ENCODE measurements at places on chromosomes 5 and 9.

DNA sequence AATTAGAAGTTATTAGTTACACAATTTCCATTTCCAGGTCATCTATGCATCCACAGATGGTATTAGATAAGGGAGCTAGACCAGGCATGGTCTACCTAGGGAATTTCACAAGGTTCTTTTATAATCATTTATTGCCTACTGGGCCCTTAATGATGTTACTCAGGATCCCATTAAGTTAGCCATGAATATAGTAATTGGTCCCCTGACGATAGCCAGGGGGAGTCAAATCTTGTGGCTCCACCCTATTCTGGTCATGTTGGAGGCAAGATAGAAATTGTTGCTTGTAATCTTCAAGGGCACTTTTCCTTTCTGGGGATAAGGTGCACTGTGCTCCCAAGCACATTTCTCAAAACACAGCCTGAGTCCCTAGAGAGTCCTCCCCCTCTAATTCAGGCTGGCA, 14.1 kb upstream of the ELL2 start:
- no peak for DNase-seq
- no peak overlapping the region for H3K27ac ChIP-seq
- H3K27me3 ChIP-seq = peaks cover 16% of the 10 kb centered on the region
- H3K36me3 ChIP-seq = no peaks in the 10 kb centered on the region
- no peak overlapping the region for H3K4me3 ChIP-seq

GRCh38 chr9:79911724-79912123, 340.0 kb downstream of the TLE4 start:
- H3K4me3 ChIP-seq = no peak overlapping the region
- no peaks in the 10 kb centered on the region for H3K36me3 ChIP-seq
- no peak overlapping the region for H3K27ac ChIP-seq

GRCh38 chr5:151491062-151491461, 43.7 kb downstream of the SLC36A1 start:
- H3K4me1 ChIP-seq = no peaks in the 10 kb centered on the region
- H3K4me3 ChIP-seq = no peak overlapping the region
- no peak overlapping the region for H3K27ac ChIP-seq
- no peaks in the 10 kb centered on the region for H3K27me3 ChIP-seq

GRCh38 chr9:112731971-112732370, 14.1 kb upstream of the INIP start:
- no peaks in the 10 kb centered on the region for H3K36me3 ChIP-seq
- H3K27ac ChIP-seq = no peak overlapping the region
- H3K4me1 ChIP-seq = peaks cover 6% of the 10 kb centered on the region
- no peak for DNase-seq
- no peaks in the 10 kb centered on the region for H3K27me3 ChIP-seq
- no peak overlapping the region for H3K4me3 ChIP-seq

- peaks cover 9% of the 10 kb centered on the region for H3K27me3 ChIP-seq
- no peaks in the 10 kb centered on the region for H3K4me1 ChIP-seq
- no peaks in the 10 kb centered on the region for H3K36me3 ChIP-seq
- H3K27ac ChIP-seq = no peak overlapping the region
- H3K4me3 ChIP-seq = no peak overlapping the region
- no peak for DNase-seq
These were observed 250.0 kb upstream of the SLC30A5 start for GRCh38 chr5:68843624-68844364.

- no peak overlapping the region for H3K27ac ChIP-seq
- no peak overlapping the region for H3K4me3 ChIP-seq
- peaks cover 13% of the 10 kb centered on the region for H3K4me1 ChIP-seq
- H3K27me3 ChIP-seq = no peaks in the 10 kb centered on the region
- H3K36me3 ChIP-seq = peaks cover under 1% of the 10 kb centered on the region
- no peak for DNase-seq
These were observed 59.5 kb downstream of the MVB12B start for GRCh38 chr9:126386088-126386487.

GRCh38 chr5:158205992-158206391, 347.0 kb upstream of the CLINT1 start:
- H3K4me3 ChIP-seq = no peak overlapping the region
- DNase-seq = no peak
- H3K36me3 ChIP-seq = peaks cover 8% of the 10 kb centered on the region
- no peak overlapping the region for H3K27ac ChIP-seq
- H3K27me3 ChIP-seq = no peaks in the 10 kb centered on the region

- H3K4me1 ChIP-seq = peaks cover 17% of the 10 kb centered on the region
- no peak overlapping the region for H3K27ac ChIP-seq
- no peak overlapping the region for H3K4me3 ChIP-seq
- DNase-seq = no peak
- H3K27me3 ChIP-seq = peaks cover 17% of the 10 kb centered on the region
These were observed 156.3 kb downstream of the HMHB1 start for GRCh38 chr5:143968071-143968878.

GRCh38 chr9:76027416-76027815, 136.9 kb downstream of the PCSK5 start:
- no peak for DNase-seq
- no peaks in the 10 kb centered on the region for H3K36me3 ChIP-seq
- no peak overlapping the region for H3K4me3 ChIP-seq
- H3K27me3 ChIP-seq = no peaks in the 10 kb centered on the region
- H3K27ac ChIP-seq = no peak overlapping the region

- H3K27me3 ChIP-seq = no peaks in the 10 kb centered on the region
- H3K36me3 ChIP-seq = no peaks in the 10 kb centered on the region
- H3K27ac ChIP-seq = no peak overlapping the region
- H3K4me1 ChIP-seq = no peaks in the 10 kb centered on the region
- no peak for DNase-seq
- H3K4me3 ChIP-seq = no peak overlapping the region
These were observed 285.3 kb upstream of the GRAMD2B start for GRCh38 chr5:126137891-126138280.

DNA sequence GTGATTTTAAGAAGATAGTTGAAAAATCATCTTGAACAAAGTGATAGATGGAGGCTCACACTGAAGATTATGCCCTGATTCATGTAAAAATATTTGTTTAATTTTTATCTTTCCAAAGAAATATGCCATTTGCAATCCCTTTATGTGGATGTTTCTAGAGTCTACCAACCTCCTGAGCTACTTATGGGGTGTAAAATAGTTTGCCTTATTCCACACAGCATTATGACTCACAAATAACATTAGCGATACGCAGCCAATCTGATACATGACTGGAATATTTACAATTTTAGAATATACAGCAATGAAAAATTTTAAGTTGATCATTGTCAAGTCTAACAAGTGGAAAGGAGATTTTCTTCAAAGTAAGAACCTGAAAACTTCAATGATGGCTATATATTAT, 327.5 kb downstream of the EDIL3 start:
- H3K4me3 ChIP-seq = no peak overlapping the region
- H3K27ac ChIP-seq = no peak overlapping the region
- H3K27me3 ChIP-seq = no peaks in the 10 kb centered on the region
- no peaks in the 10 kb centered on the region for H3K4me1 ChIP-seq
- no peaks in the 10 kb centered on the region for H3K36me3 ChIP-seq

DNA sequence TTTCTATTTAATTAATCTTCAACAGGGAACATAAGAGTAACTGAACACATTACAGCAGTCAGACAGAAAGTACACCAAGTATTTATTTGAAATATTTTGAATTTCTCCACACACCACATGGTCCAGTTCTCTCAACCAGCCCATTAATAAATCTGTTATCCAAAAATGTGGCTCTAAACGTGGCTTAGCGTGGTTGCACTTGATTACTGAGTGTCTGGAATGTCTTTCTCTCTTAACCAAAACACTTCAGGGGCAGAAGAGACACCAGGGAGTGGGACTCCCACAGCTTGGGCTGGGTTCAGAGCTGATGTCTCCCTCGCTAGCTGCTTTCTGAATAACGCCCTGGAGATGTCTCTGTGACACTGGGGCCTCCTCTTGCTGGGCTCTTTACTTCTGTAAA, 52.6 kb upstream of the FANCC start:
- peaks cover 7% of the 10 kb centered on the region for H3K36me3 ChIP-seq
- H3K4me1 ChIP-seq = no peaks in the 10 kb centered on the region
- no peak for DNase-seq
- peaks cover 36% of the 10 kb centered on the region for H3K27me3 ChIP-seq
- no peak overlapping the region for H3K27ac ChIP-seq

DNA sequence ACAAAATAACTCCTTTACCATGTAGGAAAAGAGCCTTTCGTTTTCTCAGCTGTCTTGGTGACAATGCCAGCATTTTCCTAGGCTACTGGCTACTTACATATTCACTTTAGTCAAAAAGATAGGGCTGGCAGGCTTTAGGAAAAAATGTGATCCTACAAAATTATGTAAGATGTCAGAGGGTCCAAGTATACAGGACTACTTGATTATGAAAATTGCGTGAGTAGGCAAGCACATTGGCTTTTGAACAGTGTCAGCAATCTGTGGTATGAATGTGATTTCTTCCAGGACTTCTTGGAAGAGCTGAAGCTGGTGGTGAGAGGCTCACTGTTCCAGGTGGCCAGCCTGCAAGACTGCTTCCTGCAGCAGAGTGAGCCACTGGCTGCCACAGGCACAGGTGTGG, 22.8 kb downstream of the THBS4 start:
- no peaks in the 10 kb centered on the region for H3K4me1 ChIP-seq
- no peaks in the 10 kb centered on the region for H3K36me3 ChIP-seq
- no peak overlapping the region for H3K4me3 ChIP-seq

- no peaks in the 10 kb centered on the region for H3K4me1 ChIP-seq
- no peaks in the 10 kb centered on the region for H3K27me3 ChIP-seq
- no peak for DNase-seq
- H3K4me3 ChIP-seq = no peak overlapping the region
- H3K36me3 ChIP-seq = no peaks in the 10 kb centered on the region
These were observed 134.1 kb downstream of the NUDT12 start for GRCh38 chr5:103428411-103428871.

GRCh38 chr5:1504069-1504595, 19.6 kb downstream of the LPCAT1 start:
- peak overlapping the region; percentile 96 for H3K27ac ChIP-seq
- no peaks in the 10 kb centered on the region for H3K36me3 ChIP-seq
- no peaks in the 10 kb centered on the region for H3K27me3 ChIP-seq
- peak overlapping the region; percentile 88 for H3K4me3 ChIP-seq
- no peak for DNase-seq

- no peaks in the 10 kb centered on the region for H3K4me1 ChIP-seq
- no peak overlapping the region for H3K4me3 ChIP-seq
- H3K27ac ChIP-seq = no peak overlapping the region
- no peaks in the 10 kb centered on the region for H3K27me3 ChIP-seq
- no peak for DNase-seq
- no peaks in the 10 kb centered on the region for H3K36me3 ChIP-seq
These were observed 92.6 kb downstream of the STK32A start for GRCh38 chr5:147327421-147327820.

DNA sequence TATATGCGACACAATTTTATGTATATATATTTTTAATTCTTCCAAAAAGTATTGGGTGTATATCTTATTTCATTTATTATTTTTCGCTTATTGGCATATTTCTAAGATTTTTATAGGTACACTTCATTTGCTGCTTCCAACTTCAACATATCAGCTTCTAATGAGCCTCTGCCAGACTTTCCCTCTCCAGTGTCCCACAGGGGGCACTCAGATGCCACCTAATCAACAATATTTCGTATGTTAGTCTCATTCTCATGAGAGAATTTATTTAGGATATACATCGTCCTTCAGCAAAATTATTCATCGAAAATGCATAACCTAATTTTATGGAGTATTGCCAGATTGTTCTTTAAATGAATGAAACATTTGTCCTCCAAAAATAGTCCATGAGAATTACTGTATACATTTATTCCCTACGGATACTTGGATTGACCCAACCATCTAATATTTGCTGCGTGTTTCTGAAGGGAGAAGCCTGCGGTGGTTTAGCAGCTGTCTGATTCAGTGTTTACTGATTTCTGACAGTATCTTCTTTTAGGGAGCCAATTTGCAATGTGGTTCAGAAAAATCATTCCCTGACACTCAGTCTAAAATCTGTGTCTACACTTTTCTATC, 100.6 kb upstream of the SELENOP start:
- peaks cover under 1% of the 10 kb centered on the region for H3K27me3 ChIP-seq
- DNase-seq = peak; percentile 35
- H3K27ac ChIP-seq = no peak overlapping the region
- H3K36me3 ChIP-seq = no peaks in the 10 kb centered on the region
- H3K4me3 ChIP-seq = no peak overlapping the region
- peaks cover 9% of the 10 kb centered on the region for H3K4me1 ChIP-seq

DNA sequence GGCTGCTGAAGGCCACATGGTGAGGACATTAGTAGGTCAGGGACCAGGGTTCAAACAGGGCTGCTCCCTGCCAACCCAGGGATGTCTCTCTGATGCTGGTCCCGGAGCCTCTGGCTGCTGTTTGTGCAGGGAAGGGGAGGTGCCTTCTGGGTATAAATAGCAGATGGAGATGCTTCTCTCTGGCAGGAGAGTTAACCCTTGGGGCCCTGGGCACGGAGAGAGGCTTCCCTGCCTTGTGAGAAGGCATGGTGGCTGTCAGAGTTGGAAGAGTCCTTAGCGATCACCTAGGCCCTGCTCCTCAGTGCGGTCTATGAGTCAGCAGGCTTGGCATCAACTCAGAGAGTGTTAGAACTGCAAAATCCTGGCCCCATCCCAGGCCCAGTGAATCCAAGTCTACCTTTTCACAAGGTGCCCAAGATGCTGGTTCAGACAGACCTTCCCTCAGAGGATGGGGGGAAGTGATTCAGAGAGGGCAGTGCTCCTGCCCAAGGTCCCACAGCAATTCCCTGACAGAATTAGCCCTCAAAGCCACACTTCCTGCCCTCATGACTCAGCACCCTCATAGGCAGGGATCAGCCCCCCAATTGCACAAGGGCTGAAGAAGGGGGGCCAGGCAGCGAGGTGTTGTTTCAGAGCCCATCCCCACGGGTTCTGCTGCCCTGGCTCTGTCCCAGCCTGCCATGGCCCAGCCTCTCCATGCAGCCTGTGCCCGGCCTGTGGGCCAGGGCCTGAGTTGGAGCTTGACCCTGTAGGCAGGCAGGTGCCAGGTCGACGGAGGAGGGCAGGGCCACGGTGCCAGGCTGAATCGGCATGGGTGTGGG, 25.6 kb downstream of the CAMK2A start:
- H3K4me3 ChIP-seq = no peak overlapping the region
- no peak for DNase-seq
- H3K27ac ChIP-seq = no peak overlapping the region
- H3K36me3 ChIP-seq = no peaks in the 10 kb centered on the region
- H3K27me3 ChIP-seq = peaks cover 12% of the 10 kb centered on the region
- no peaks in the 10 kb centered on the region for H3K4me1 ChIP-seq

GRCh38 chr9:114757395-114757794, 48.4 kb downstream of the TNFSF15 start:
- no peak overlapping the region for H3K27ac ChIP-seq
- DNase-seq = no peak
- H3K4me1 ChIP-seq = peaks cover 36% of the 10 kb centered on the region
- H3K4me3 ChIP-seq = no peak overlapping the region
- H3K27me3 ChIP-seq = no peaks in the 10 kb centered on the region

DNA sequence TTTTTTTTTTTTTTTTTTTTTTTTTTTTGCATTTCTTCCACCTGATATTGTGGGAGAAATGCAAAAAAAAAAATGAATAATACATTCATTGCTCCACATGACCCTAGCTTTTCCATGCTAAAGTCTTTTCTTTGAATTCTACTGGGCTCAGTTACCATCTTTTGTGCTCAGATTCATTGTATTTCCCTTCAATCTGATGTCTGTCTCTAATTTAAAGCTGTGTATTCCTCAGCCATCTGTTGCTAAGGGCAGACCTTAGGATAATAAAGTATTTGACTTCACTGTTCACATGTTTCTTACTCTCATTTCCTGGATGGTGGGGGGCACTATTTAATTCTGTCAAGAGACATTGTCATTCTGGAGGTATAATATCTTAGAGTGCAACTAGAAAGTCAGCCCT, 123.5 kb downstream of the FGF10 start:
- no peak overlapping the region for H3K4me3 ChIP-seq
- H3K27me3 ChIP-seq = no peaks in the 10 kb centered on the region
- H3K27ac ChIP-seq = no peak overlapping the region
- no peaks in the 10 kb centered on the region for H3K36me3 ChIP-seq
- DNase-seq = no peak
- no peaks in the 10 kb centered on the region for H3K4me1 ChIP-seq

Data from naive B cell (primary cell).